Fibroblast of villous mesenchyme (primary cell): ENCODE measurements at places on chromosomes 7 and 10. TPM values are rescaled to one million over a fixed set of nuclear protein-coding genes. Genes with fewer than 3 reads are reported as not detected.

DNA sequence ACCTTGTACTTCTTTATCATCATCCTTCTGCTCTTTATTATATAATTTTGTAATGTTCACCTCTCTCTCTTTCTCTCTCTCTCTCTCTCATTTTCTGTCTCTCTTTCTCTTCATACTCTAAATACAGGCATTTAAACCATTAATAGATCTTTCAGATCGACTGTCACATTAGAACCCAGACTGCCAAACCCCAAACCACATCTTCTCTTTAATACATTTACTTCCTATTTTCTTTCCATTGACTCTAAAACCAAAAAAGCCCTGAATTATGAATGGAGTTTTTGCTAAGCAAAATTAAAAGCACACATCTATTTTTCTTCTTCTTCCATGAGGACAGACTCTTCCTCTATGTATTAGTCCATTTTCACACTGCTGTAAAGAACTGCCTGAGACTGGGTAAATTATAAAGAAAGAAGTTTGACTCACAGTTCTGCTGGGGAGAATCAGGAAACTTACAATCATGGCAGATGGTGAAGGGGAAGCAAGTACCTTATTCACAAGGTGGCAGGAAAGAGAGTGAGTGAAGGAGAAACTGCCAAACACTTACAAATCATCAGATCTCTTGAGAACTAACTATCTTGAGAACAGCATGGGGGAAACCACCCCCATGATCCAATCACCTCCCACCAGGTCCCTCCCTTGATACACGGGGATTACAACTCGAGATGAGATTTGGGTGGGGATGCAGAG, 272.7 kb upstream of the MGMT start:
- no peak for DNase-seq

DNA sequence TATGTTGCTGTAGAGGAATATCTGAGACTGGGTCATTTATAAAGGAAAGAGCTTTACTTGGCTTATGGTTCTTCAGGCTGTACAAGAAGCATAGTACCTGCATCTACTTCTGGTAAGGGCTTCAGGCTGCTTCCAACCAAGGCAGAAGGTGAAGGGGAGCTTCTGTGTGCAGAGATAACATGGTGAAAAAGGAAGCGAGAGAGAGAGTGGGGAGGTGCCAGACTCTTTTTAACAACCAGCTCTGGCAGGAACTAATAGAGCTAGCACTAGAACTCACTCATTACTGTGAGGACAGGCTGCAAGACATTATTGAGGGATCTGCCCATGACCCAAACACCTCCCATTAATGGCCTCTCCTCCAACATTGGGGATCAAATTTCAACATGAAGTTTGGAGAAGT, 94.5 kb downstream of the KIF20B start:
- DNase-seq: no peak

DNA sequence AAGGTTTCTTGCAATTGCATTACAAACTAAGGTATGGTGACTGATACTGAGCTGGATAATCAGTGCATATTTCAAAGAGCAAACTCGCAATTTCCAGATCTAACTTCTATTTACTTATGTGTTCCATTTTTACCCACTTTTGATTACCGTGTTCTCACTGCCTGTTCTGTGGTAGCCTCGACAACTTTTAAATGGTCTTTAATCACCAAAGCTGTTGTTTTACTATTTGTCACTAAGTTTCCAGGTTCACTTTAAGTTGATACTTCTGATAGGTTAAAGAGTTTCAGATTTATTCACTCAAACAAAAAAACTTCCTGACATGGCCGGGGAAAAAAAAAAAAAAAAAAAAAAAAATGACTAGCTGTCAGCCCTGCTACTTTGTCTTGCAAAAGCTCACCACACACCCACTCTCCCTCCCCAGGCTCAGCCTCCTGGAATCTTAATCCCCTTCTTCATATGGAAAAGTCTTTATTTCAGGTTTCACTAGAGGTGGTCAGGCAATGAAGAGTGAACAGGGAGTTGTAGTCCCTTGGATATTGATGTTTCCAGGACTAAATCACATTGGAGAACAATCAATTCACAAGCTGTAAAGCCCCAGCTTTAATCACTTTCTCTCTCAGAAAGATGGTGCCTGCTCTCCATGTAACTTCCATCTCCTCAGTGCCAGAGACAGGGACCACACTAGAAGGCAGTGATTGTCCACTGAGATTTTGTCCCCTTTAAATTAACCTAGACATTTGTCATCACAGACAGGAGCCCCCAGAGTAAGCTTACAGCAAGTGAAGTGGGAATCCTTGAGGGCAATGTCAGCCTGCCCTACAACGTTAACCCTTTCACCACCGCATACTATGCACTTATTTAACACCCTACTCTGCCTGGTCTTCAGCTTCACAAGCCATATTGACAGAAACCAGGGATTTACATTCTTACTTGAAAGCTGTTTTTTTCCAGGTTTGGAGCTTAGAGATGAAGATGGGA, 749.1 kb upstream of the SORCS1 start:
- DNase-seq: no peak

- no peak for DNase-seq
Measured at GRCh38 chr7:46493196-46493595, 572.1 kb upstream of the IGFBP3 start.

- DNase-seq: no peak
Measured at GRCh38 chr7:120729245-120729644, 128.7 kb downstream of the TSPAN12 start.

The OR2A1 gene
- total RNA-seq: under 0.01 TPM in 2 replicates

The PCLO gene
- total RNA-seq: under 0.01 TPM in 2 replicates

- DNase-seq: no peak
Measured at GRCh38 chr10:82464191-82464818, 589.3 kb downstream of the NRG3 start.

GRCh38 chr7:132837529-132837928, 244.4 kb downstream of the CHCHD3 start:
- DNase-seq: peak; percentile 81

- no peak for DNase-seq
Measured at GRCh38 chr10:129655007-129655678, 188.1 kb downstream of the MGMT start.

The GARS1 gene
- 287 and 523 TPM in 2 replicates for total RNA-seq

The DENND11 gene
- total RNA-seq: 4.8 and 5.6 TPM in 2 replicates

The AOAH gene
- not detected in 2 replicates for total RNA-seq

GRCh38 chr10:71276873-71277272, 42.2 kb upstream of the SLC29A3 start:
- DNase-seq: no peak

- no peak for DNase-seq
Measured at GRCh38 chr7:39816462-39817060, 133.5 kb upstream of the CDK13 start.

- DNase-seq: peak; percentile 49
Measured at GRCh38 chr10:21406595-21407193, 118.8 kb downstream of the SKIDA1 start.

DNA sequence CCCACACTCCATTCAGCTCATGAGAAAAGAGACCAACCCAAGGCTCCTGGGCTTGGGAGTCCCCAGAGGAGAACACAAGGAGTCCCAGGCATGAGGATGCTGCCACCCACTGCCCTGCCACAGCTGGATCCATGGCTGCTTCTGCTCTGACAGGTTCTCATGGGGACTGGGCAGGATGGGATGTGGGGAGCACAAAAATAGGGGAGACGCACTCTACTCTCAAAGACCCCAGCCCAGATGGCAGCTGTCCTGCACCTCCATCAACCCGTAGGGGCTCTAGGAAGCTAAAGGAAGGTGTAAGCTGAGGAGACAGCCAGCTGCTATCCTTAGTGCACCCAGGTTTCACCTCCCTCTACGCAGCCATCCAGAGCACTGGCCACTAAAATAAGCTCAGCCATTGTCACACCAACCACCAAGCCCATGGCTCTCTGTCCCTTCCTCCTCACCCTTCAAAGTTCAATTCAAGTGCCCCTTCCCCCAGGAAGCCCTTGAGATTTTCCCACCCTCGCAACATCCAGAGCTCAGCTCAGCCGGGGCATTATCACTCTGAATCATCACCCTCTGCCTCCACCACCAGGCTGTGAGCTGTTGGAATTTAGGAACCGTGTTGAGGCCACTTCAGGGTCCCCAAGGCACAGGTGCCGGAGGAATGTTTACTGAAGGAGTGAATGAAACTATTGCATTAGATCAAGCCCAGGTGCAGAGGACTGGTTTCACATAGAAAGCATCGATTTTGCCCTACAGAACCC, 142.1 kb downstream of the GRID1 start:
- DNase-seq: no peak

DNA sequence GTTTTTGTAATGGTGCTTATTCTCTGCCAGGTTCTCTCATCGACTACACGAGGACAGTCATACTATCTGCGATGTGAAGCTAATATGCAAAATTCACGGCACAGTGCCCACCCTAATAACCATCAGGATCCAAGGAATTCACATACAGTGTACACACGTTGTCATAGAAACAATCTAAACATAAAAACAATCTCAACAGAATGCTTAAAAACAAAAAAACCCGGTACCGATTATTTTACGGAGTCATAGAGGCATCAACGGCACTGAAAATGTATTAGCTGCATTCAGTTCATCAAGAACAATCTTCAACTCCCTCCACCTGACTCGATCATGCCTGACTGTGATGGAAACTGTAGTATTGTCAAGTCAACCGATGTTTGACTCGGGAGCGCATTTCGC, 628 bp downstream of the MRPS33 start:
- DNase-seq: peak; percentile 4

The SORBS1 gene
- total RNA-seq: 8.2 and 13.2 TPM in 2 replicates

- DNase-seq: no peak
Measured at GRCh38 chr7:52712938-52713337, 322.5 kb upstream of the POM121L12 start.

The PHKG1 gene
- 0.43 and 0.64 TPM in 2 replicates for total RNA-seq

- peak; percentile 25 for DNase-seq
Measured at GRCh38 chr7:106747804-106748203, 86.8 kb upstream of the CCDC71L start.

GRCh38 chr7:28961972-28962371, 3.8 kb upstream of the TRIL start:
- no peak for DNase-seq

DNA sequence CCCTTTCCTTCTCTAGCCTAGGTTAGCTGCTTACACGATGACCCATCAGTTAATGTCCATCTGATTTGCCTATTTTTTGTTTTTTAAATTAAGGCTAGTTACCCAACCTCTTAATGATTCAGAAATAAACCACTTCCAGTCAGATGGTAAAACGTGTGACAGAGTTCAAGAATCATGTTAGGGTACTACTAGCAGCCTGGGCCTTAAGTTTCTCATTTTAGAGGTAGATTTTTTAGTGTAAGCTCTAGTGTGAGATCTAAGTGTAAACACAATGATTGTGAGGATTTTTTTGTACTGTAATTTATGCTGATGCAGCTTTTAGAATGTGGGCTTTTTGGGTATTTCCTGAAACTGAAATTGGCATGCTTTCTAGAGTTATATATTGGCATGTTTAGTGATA, 130.0 kb downstream of the CDK14 start:
- peak; percentile 25 for DNase-seq

DNA sequence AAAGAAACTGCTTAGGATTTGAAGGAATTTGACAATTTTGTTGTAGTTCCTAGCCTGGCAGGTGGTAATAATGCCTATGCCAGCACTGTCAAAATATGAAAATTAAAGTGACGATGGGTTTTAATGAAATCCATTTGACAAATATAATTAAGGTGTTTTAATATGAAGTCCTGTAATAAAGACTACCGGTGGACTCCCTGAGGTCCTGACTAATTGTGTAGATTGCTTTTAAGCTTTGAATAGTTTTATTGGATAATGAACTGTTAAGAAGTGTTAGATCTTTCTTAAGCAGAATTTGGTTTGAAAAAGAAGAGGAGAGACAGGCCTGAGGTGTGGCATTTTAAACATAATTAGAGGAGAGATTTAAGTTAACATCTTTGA, 197.2 kb downstream of the VTI1A start:
- DNase-seq: no peak

DNA sequence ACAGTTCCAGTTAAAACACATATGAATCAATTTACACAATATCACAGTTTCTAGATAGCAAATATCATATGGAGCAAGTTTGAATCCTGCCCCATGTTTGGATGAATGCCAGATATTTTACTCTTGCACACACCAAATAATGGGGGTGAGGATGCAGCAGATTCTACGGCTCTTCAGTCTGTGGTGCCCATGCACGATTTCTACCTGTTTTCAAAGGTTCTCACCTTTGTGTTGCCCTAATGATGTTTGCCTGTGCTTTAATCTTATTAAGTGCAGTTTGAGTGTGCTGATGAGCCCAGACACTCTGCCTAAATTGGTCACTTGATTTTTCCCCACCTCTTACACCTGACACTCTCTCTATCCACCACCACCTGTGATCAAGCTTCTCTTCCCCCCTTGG, 119.6 kb downstream of the NPY start:
- no peak for DNase-seq

DNA sequence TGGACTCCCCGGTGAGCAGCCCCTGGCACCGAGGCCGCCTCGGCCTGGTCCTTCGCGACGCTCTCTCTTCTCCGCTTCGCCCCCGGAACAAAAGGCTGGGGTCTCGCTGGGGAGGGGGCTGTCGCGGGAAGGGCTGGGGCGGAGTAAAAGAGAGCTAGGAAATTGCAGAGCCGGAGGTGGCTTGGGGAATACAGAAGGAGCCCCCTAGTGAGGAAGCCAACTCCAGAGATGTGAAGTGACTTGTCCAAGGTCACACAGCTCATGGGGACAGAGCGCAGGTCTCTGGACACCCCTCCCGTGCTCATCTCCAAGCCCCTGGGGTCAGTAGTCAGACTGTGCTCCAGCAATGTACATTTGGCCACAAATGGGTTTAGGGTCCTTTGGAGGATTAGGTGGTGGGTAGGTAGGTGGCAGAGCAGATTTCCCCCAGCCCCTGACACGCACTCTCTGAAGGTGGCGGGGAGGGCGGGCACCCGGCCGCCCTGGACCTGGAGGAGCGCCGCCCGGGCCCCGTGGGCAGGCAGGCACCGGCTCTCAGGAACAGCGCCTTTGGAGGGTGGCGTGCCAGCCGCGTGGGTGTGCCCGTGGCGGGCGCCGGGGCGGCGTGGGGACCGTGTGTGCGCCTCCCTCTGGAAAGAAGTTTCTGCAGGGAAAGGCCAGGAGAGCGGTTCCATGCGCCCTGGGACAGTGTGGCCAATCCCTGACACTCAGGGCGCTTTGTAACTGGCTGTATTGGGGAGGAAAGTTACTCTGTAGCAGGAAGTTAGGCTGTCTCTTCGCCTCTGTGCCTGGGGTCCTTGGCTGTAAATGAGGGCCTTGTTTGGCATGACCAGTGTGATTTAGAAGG, 910 bp downstream of the WIPF3 start:
- DNase-seq: no peak

DNA sequence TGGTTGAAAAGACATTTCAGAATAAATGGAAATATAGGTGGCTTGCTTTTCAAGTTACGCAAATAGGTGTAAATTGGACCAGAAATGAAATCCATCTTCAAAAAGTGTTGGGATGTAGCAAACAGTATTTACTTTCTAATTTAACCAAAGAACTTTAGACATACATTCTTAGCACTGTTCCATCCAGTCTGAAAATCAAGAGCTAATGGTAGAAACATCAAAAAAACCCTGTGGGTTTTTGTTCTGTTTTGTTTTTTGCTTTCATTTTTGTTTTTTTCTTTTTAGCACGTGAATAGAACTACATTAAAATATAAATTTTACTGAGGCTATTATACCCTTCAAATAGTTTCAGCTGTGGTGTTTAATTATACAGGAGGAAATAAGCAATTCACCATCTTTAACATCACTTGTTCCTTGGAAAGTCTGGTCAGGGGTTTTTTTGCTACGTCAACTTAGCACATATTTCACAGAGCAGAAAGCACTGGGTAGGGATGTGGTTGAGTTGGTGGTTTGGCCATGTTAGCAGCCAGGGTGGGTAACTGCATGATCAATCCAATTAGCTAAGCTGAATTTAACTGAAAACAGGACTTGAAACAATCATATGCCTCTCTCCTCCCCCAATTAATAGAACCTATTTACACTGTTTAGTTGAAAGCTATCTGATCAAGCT, 275.4 kb upstream of the PFKP start:
- no peak for DNase-seq

- DNase-seq: no peak
Measured at GRCh38 chr7:25860275-25861163, 291.5 kb upstream of the NFE2L3 start.
